Omental fat pad (tissue), 4 donors: ENCODE measurements at places on chromosomes 1 and 21.

- no peak for DNase-seq
Observed at GRCh38 chr21:36237441-36237840, 80.8 kb downstream of the DOP1B start.

DNA sequence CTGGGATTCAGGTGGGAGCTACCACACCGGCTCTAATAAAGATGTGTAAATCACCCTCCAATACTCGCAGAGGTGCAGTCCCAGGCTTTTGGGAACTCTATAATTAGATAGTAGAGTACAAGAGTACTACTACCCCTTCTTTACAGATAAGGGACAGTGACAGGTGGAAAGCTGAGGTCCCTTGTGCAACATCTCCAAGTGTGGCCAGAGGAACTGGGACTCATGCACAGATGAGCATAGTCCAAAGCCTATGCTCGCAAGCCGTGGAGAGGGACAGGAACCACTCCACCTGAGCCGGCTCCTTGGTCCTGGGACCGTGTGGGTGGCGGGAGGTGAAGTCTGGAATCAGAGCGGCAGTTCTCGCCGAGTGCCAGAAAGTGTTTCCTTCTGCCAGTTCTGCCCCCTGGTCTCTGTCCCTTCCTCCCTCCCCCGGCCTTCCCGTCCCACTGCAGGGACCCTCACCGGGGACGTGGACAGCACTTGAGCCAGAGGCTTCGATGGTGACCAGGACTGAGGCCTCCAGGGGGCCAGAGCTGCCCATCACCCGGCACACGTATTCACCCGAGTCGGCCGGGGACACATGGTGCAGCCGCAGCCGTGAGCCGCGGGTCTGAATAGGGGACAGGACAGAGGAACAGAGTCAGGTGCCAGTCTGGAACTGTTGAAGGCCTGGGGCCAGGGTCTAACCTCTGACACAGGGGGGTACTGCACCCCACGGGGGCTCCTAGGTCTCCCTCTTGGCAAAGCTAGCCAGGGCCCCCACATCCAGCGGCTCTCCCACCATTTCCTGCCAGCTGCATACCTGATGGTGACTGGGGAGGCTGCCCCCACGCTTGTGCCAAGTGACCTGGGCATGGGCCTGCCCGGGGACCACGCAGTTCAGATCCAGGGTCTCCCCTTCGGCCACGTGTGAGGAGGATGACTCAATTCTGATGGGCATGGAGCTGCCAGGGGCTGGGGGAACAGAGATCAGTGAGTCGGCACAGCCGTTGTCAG, 33.9 kb downstream of the LDLRAD2 start:
- no peak for DNase-seq

GRCh38 chr1:205346956-205347574, 9.7 kb downstream of the KLHDC8A start:
- no peak for DNase-seq

DNA sequence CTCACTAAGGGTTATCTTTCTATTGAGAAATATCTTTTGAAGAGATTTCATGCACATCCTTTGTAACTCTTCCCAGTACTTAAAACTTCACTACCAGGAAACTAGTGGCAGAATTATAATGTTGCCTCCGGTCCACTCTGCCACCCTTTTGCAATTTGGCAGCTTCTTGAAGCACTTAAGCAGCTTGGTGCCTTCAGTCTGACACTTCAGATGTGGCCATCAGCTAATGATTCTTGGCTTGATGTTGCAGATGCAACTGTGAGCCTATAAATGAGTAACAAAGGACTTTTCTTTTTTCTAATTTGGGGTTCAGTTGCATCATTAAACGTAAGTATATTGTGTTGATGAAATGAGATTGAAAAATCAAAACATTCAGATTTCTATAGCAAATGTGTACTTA, 187.5 kb upstream of the C21orf91 start:
- DNase-seq: no peak

- DNase-seq: no peak
Observed at GRCh38 chr1:90729504-90730242, 12.6 kb upstream of the BARHL2 start.

DNA sequence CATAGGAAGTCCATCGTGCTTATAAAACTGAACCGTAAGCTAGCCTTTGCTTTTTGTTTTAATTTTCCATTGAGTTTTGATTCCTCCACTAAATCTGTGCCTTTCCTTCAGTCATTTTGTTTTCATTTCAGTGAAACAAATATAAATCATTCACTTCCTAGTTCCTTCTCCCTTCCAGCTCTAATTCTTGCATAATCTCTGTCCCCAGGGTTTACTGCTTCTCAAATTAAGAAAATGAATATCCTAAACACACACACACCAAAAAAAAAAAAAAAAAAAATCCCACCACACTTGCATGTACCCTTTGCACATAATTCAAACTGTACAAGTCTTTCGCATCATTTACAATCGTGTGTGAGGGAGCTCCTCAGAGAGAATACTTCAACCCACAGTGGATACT, 6.8 kb downstream of the KCNH1 start:
- DNase-seq: no peak

DNA sequence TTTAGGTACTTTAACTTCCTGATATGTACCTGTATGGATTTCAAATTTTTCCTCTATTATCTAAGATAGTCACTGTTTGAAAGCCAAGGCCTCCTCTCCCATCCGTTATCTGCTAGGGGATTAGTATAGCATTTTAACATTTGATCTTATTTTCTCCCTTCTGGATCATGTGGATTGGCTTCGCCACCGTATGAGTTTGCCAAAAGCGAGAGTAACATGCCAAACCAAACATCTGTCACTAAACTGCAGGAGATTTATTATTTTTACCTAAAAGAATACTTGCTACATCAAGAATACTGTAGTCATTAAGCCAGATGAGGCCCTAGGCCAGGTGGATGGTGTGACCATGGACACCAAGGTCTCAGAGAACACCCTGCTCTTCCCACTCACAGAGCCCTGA, 28.5 kb upstream of the EEIG2 start:
- no peak for DNase-seq

GRCh38 chr1:176559474-176559873, 96.5 kb downstream of the PAPPA2 start:
- DNase-seq: no peak

DNA sequence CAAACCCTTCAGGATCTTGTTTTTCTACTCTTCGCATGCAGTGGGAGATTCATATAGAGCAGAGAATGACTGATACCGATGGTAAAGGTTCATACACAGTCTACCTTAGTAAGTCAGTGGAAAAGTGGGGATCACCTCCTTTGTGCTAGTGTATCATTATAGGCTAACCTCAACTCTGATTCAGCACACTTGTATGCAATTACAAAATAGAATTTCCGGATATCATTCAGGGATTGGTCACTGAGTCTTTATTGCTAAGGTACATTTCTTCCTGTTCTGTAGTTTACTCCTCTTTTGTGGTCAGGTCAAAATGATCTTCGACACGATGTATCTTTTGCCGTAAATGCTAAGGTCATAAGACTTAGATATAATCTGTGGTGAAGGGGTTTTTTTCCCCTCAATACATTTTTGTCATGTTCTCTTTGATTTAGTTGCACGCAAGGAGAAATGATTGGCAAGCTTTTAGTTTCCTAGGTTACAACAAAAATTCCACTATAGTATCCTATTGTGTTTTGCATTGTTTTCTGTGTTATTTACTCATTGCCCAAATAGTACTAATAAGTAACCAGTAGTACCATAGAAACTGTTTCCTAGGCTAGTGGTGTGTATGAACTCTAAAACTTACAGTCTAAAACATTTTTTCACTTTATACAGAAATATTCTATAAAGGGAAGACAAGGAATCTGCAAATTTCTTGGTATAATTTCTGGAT, 35.7 kb upstream of the PLA2G4A start:
- DNase-seq: no peak

DNA sequence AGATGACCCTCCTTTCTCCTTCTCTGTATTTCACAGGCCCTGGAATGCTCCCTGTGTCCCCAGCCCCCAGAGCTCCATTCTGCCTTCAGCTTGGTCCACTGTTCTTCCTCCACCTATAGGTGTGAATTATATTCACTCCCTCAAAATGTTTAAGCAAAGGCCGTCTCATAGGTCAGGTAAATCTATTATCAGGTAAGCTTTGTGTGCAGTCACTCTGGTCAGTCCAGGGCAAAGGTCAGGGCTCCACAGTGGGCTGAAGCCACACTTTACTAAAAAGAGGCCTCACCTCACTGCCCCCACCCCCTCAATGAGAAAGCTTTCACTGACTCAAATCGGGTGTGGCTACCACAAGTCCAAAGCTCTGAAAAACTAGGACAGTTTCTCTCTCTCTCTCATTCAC, 65.9 kb downstream of the DNTTIP2 start:
- DNase-seq: no peak

DNA sequence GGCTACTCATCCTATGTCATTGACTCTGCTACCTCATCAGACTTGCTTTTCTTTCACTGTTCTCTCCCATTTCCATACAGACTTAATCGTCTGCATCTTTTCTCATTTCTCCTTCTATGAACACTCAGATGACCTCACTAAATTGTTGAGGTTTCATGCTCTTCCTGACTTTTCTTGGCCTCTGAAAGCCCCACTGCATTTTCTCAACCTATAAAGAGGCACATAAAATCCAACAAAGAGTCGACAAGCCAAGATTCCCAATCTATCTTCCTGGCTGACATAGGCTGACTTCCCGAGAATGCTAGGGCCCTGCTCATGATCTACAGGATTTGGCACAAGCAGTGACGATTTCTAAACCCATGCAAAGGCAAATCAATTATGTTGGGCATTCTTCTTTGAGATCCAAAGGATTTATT, 280.8 kb upstream of the DPYD start:
- DNase-seq: no peak

GRCh38 chr1:18246543-18246942, 138.9 kb downstream of the IGSF21 start:
- DNase-seq: no peak

DNA sequence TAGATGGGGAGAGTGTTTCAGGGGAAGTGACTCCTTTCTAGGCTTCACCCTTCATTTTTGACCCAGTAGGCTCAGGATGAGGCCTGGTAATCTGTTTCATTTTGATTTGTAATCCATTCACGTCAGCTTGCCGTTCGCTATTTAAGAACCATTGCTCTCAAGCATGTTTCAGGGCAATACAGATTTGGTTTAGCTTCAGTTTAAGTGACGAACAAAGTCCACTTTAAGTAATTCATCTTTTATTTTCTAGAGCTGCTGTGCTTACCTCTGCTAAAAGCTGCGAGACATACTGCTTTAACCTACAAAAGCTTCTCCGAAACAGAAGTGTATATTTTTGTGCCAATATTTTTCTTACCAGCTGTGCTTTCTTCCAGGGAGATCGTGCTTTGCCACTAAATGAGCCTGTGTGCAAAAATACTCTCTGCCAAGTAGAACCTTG, 8.9 kb upstream of the FMO3 start:
- no peak for DNase-seq

- peak; percentile 11 for DNase-seq
Observed at GRCh38 chr1:154411525-154411924, 6.4 kb downstream of the IL6R start.

- no peak for DNase-seq
Observed at GRCh38 chr1:184959626-184960025, 14.7 kb downstream of the NIBAN1 start.

DNA sequence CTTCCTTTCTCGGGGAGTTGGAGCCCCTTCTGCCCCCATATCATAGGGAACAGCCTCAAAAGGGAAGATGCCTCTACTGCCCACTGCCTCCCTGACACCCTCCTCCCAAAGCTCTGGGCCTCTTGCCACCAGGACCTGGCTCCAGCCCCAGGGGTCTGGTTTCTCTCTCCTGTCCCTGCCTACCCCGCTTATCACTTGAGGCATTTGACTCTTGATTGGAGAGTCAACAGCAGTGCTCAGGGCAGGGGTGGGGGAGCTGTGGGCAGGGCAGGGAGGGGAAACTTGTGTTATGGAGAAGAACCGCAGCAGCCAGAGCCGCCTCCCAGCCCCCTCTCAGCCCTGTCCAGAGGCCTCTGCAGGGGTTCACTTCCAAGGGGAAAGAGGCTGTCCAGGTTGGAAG, 573 bp downstream of the TRIM63 start:
- no peak for DNase-seq

DNA sequence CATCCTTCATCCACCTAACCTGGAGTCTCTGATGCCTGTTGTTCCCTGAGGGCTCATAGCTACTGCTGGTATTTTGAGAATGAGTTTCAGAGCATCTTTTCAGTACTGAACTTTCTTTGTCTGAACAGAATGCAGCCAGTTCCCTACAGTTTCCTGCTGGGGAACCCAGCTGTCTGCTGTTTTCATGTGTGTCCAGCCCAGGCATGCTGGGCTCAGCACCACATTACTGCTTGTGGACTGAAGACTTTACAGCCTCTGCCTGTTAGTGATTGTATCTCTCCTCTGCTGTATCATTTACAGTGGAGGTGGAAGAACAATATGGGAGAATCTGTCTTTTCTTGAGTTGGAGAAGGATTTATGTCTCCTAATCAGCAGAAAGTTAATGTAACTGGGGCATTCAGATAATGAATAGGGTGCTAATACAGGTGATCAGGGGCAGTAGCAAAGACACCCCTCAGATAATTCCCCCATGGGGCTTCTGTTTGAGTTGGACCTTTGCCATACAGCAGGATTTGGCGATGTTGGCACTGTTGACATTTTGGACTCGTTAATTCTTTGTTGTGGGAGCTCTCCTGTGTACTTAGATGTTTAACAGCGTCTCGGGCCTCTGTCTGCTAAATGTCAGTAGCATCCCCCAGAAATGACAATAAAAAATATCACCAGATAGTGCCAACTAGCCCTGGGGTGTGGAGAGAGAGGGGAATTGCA, 207.7 kb downstream of the HHAT start:
- DNase-seq: no peak

DNA sequence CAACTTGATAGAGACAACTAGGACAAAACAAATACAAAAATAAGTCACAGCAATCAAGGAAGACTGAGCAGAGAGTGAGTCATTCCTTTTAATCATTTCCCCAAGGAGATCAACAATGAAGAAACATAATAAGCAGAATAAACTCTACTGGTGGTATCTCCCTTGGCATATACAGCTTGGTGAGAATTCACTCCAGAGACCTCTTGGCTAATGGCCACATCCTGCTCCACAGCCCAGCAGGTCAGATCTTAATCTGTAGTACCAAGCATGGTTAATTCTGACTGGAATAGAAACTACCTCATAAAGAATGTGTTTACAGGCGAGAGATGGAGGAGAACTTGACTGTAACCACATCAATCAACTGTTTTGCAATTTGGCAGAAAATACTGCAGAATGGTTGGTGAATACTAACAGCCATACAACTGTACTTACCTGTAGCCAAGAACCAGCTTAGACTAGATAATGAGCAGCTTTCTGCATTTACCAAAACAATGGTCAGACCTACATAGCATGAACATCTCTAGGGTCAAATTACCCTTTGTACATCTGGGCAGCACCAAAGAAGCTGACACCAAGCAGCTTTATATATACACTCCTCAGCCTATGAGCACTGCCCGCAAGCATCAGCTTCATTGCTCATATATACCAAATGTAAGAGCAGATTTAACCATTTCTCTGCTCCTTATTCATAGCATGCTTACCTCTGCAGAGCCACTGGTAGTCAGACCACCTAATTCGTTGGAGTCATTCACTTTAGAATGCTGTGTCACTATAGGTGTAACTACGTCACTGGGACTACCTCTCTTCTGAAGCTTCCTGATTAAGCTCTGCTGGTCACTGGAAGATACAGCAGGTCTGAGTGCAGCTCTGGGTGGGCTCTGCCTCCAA, 51.0 kb downstream of the KIAA0319L start:
- no peak for DNase-seq
